K562 (cell line): ENCODE measurements at places on chromosomes 12 and 14. TPM values are rescaled to one million over a fixed set of nuclear protein-coding genes. Genes with fewer than 3 reads are reported as not detected.

TAS2R7 gene
- total RNA-seq: not detected in 2 replicates

WNT1 gene
- not detected in 2 replicates for total RNA-seq

FAM181A gene
- total RNA-seq: not detected in 2 replicates

ABCD2 gene
- total RNA-seq: 0.04 TPM in 1 of 2 replicates, not detected in the other

DNA sequence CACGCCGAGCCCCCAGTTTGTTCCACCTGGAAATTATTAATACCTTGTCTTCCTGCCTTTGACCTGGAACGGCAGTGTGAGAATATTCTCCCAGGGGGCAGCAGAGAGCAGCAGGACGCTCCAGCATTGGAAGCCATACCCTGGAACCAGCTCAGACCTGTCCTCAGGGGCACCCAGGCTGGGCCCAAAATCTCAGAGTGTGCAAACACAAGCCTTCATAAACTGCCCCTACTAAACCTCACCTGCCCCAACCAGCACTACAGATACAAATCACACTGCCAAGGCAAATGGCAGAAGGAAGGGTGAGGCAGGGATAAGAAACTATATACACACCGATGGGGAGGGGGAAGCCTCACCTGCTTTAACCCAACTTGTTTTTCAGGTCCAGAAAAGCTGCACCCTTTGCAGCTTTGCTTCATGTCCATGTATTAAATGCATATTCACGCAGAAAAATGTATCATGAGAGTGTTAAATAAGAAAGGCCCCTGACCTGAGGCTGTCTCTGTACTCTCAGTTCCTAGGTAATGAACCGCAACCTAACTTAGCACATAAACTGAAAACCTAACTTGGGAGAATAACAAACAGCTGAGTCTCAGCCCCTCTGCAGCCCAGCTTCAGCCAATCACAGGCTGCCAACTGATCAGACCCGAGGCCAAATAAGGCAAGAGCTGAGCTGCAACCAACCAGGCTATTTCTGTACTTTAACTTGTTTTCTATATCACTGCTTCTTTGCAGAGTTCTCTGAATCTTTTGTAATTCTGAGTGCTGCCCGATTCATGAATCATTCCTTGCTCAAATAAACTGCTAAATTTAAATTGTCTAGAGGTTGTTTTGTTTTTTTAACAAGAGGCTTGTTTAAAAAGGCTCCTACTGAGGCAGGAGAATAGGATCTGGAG, 130.1 kb downstream of the SPTSSA start:
- no peak overlapping the region for H3K4me3 ChIP-seq
- no peaks in the 10 kb centered on the region for H3K4me1 ChIP-seq
- peak; percentile 41 for DNase-seq
- H3K36me3 ChIP-seq: no peaks in the 10 kb centered on the region
- 0 out of 3 replicates have a peak overlapping the region, but pooled peaks have one; percentile 32 for H3K27ac ChIP-seq

- H3K27ac ChIP-seq: no peak overlapping the region
- no peaks in the 10 kb centered on the region for H3K36me3 ChIP-seq
- DNase-seq: no peak
These were observed 306.1 kb downstream of the DAD1 start for GRCh38 chr14:22282949-22283348.

- H3K27ac ChIP-seq: no peak overlapping the region
- H3K4me1 ChIP-seq: no peaks in the 10 kb centered on the region
- no peak for DNase-seq
- no peaks in the 10 kb centered on the region for H3K27me3 ChIP-seq
- no peak overlapping the region for H3K4me3 ChIP-seq
These were observed 207.9 kb downstream of the TTC7B start for GRCh38 chr14:90608281-90608680.

DNA sequence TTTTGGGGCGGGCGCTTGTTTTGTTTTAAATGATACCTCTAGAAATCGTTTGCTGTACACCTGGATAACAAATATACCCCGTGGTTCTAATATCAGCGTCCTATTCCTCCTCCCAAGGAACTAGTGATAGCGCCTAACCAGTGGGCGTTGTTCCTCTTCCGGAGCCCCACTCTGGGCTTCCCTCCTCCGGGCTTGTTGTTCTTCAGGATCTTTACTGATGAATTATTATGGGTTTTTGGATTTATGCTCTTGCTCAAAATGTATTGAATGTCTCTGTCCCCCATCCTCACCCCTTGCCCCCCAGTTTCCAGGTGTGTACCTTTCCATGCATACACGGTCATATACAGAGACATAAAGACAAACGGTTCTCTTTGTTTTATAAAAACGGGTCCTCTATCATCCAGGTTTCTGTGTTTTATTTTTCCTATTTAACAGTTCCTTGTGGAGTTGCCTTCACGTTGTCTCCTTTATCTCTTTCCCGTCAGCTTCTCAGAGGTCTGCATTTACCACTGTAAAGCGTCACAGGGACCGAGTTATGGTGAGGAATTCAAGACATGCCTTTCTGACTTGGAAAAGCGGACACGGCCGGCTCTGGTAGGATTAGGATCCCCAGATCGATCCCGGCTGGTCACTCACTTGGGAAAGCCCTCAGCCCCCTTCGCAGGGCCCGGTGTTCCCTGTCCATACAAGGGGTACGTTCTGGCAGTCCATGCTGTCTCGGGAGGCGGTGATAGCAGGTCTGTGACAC, 655 bp upstream of the PLEKHG3 start:
- no peaks in the 10 kb centered on the region for H3K36me3 ChIP-seq
- H3K4me3 ChIP-seq: no peak overlapping the region
- DNase-seq: no peak
- no peak overlapping the region for H3K27ac ChIP-seq
